ENCODE measurements at places on chromosomes 2 and 18.

DNA sequence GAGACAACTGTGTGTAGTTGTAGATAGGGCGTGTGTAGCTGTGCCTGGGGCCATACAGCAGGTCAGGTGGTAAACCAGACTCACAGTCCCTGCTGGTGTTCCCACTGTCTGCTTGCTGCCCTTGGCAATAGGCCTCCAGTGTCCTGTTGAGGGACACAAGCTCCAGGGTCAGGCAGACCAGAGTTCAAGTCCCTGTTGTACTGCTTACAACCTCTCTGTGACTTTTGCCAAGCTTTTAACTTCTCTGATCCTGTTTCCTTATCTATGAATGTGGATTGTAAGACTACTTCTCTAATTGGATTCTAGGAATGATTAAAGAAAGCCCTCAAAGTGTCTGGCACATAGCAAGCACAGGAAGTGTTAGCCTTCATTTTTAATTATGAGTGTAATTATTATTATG is 68.6 kb downstream of the MERTK start:
- no peak for DNase-seq

- no peak for DNase-seq
These were observed 256.1 kb downstream of the NCKAP5 start for GRCh38 chr2:133312038-133312729.

DNA sequence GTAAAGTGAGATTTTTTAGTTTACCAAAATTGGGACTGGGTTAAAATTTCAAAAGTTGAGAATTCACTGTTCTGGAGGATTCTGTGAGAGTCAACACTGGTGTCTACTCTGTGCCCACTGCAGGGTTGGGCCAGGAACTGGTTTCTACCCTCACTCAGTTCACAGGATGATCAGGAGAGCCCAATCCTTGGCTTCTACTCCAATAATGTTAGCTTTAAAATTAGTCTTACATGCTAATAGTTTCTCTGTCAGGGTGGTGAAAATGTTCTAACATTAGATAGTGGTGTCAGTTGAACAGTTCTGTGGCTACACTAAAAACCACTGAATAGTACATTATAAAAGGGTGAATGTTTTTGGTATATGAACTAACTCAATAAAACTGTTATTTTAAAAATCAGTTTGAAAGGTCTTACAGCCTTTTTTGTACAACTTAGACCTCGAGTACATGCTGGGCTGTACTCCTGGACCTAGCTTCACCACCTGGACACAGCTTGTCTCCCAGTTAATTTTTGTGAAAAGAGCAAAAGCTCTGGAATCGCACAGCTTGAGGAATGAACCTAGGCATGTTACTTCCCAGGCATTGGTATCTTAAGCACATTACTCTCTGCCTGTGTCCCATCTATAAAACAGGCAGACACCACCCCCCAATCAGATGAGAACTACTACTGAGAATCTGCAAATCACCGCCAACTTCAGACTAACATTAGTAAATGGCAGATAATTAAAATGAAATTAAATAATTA is 44.4 kb downstream of the ACVR1 start:
- no peak for DNase-seq

DNA sequence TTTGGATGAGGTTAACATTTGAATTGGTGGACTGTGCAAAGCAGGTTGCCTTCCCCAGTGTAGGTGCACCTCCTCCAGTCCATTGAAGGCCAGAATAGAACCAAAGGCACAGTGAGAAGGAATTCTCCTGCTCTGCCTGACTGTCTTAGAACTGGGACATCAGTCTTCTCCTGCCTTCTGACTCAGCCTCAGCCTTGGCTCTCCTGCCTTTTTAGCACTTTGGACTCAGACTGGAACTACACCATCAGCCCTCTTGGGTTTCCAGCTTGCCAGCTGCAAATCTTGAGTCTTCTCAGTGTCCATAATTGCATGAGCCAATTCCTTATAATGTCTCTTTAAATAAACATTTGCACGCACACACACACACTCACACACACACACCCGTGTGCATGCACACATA is 8.0 kb upstream of the TMEM177 start:
- no peak for DNase-seq

DNA sequence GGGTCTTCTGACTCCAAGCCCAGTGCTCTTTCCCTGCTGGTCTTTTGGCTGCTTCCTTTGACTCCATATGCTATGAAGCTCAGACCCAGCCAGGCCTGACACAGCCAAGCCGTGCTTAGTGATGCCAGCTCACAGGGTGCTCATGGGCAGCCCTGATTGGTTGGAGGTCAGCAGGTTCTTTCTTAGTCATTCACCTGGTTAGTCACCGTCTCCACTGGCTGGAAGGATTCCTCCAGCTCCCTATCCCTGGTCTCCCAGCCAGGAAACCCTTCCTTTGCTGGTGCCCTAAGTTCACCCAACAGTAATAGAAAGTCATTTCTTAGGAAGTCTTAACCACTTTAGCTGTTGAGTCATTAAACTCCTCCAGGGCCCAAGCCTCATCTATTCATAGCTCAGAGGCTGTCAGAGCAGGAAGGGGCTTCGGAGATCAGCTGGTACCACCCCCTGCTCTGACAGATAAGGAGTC is 3.9 kb downstream of the KCNK3 start:
- DNase-seq: no peak

DNA sequence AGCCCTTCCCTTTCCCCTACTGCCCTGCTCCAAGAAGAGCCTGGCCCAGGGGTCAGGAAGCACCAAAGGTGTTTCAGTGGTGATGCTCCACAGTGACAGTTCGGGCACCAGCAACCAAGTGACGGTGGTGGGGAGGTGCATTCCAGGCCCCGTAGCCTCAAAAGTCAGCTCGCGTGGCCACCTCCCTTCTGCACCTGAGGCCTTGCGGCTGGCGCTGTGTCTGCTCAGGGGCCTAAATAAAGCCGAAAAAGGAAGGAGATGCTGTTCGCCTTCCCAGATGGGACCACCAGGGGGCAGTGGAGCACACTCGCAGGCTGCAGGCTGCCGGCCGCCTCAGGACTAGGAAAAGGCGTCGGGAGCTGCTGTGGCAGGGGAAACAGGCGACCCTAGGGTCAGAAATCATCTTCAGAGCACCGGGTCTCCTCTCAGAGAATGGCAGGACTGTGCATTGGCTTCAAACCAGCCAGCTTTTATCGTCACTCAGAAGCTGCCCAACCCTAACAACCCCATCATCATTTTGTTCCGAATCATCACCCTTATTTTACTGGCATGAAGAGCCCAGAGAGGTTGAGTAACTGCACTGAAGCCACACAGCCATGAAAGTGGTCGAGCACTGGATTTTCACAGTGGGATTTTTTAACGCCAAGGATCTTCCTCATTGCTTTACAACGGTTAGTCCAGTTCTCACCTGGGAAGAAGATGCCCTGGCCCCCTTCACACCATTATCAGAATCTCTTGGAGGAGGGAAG is 213.0 kb upstream of the CELF4 start:
- no peak for DNase-seq

DNA sequence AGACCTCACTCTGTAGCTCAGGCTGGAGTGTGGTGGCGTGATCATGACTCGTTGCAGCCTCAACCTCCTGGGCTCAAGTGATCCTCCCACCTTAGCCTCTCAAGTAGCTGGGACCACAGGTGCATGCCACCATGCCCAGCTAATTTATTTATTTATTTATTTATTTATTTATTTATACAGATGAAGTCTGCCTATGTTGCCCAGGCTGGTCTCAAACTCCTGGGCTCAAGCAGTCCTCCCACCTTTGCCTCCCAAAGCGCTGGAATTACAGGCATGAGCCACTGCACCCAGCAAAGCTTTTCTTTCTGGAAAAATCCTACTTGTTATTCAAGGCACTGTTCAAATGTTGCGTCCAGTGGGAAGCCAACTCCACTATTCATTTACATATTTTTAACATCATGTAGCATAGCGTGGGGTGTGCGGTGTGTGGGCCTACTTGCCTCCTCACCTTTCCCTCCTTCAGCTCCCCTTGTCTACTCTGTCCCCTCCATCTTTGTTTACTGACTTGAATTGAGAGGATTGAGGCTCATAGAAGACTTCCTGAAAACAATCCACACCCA is 6.8 kb upstream of the RHOB start:
- no peak for DNase-seq

DNA sequence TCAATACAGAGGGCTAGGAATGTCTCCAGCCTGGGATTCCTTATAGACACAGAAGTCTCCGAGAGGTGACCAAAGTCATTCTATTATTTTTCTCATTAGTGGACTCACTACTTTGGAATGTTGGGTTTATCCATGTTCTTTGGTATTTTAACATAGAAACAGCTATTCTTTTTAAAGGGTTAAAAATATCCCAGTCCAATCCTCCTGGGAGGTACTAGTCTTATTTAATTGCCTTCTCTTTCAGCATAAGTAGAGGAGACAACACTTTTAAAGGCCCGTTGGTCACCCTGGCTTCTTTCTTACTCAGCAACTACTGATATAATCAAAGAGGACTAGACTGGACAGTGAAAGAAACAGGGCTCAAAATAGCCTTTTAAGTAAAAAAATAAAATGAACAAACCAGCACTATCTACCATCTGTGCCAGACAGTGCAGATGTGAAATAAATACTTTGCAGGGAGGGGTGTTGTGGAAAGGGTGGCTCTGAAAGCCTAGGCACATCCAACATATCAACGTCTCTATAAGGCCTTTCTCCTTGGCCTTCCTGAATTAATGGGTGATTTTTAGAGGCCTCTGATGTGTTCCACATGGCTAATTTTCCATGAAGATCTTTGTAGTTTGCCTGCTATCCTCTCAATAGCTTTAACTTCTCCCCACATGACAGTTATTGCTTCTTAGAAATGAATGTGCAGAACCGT is 334.4 kb upstream of the THUMPD2 start:
- DNase-seq: no peak

DNA sequence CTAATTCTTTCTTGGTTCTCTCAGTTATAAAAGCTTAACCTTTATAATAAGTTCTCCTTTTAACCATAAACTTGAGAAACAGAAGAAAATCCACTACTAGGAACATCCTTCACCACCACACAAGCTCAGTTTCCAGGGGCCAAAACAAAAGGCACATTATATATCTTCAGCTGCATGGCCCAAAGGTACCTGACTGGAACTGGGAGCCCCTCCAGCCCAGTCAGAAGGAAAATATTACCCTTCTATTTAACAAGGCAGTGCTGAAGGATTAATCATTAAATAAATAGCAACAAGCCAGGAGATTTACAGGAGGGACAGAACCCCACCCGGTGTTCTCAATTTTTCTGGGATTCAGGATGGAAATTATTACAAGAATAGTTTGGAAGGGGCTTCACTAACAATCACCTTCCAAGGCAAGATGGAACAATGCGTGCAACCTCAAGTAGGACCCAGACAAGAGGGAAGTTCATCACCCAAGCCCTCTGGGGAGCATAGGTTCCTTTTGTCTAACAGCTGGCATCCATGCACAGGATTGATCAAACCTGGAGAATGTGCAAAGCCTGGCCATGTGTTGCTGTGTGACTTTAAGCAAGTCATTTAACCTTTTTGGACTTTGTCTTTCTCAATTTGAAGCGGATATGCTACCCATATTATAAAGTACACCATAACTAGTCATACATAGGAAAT is 159.6 kb upstream of the SETBP1 start:
- DNase-seq: no peak

- no peak for DNase-seq
These were observed 18.6 kb upstream of the PKDCC start for GRCh38 chr2:42029171-42029570.

GRCh38 chr18:7754725-7755181 is 187.6 kb downstream of the PTPRM start:
- no peak for DNase-seq

- DNase-seq: no peak
These were observed 10.5 kb upstream of the MTCL1 start for GRCh38 chr18:8694891-8695290.

- no peak for DNase-seq
These were observed 44.9 kb downstream of the RBBP8 start for GRCh38 chr18:22977847-22978701.

DNA sequence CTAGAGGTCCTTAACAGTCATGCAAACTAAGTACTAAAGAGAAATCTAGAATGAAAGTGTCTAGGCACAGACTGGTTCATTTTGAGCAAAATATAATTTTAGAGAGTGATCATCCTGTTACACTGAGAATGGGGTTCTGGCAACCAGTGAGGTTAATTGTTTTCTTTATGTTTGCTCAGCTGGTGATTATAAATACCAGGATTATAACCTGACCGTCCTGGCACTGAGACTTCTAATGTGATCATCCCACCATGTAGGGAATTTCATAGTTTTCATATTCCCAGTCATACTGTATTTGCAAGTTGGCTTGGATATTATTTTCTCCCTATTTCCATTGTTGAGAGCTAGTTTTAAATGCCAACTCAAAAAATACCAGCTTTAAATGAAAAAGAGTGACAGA is 852.5 kb upstream of the LRATD1 start:
- DNase-seq: no peak

DNA sequence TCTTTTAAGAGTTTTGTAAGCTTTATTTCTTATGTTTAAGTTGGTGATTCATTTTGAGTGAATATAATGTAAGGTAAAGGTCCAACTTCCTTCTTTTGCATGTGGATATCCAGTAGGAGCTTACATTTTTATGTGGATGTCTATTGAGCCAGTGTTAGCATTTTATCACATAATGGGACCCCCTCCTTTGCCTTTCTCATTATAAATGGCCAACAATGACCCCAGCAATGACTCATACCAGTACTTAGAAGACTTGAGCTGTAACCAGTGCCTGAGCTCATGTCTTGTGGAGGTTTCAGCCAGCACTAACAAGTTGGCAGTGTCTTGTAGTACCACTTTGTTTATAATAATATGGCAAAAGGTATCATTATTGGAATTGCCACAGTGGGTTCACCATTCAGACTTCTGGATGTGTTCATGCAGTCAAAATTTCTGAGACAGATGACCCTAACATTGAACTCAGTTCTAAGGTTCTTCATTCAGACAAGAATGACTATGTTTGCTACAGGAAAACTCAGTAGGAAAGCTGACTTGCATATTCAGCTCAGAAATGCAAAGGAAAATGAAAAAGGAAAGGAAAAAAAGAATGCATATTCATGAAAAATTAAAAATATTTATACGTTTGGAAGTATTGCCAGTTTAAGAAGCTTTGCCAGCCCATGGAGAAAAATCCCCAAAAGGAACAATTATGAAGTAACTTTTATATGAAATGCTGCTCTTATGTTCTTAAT is 41.0 kb downstream of the CDKL4 start:
- DNase-seq: no peak

- no peak for DNase-seq
These were observed 174.8 kb upstream of the EPAS1 start for GRCh38 chr2:46122318-46122976.

GRCh38 chr2:212548455-212548819 is 9.8 kb upstream of the ERBB4 start:
- DNase-seq: no peak

- no peak for DNase-seq
These were observed 373.1 kb downstream of the TGIF1 start for GRCh38 chr18:3823073-3823472.

- DNase-seq: no peak
These were observed 15.6 kb upstream of the SCN3A start for GRCh38 chr2:165219481-165219880.

DNA sequence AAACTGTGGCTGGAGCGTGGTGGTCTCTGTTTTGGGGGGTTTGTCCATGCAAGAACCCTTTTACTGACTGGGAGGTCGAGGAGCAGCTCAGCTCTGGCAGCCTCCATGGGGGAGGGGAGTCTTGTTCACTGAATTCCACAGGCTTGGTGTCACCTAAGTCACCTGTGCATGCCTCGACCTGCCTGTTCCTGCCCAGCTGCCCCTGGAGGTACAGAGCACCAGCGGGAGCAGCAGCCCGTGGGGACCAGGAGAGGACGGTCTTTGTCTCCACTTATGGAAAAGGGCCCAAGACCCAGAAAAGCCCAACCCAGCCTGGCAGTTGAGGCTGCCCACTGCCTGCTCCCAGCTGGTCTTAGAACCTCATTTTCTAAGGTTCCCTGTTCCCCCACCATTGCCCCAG is 168.7 kb upstream of the AGAP1 start:
- DNase-seq: no peak

Measured in activated CD4-positive, alpha-beta T cell treated with anti-CD3 and anti-CD28 coated beads for 4 hours (primary cell).